HS-27A (cell line): ENCODE measurements at places on chromosomes 4 and X.

- no peak for DNase-seq
Measured at GRCh38 chr4:26204911-26205370, 115.9 kb upstream of the RBPJ start.

GRCh38 chrX:115339441-115340025, 50.0 kb downstream of the LUZP4 start:
- DNase-seq = no peak

GRCh38 chr4:84672177-84672576, 89.2 kb downstream of the CDS1 start:
- no peak for DNase-seq

GRCh38 chrX:151970661-151971060, 3.8 kb downstream of the GABRE start:
- DNase-seq = peak; percentile 73

DNA sequence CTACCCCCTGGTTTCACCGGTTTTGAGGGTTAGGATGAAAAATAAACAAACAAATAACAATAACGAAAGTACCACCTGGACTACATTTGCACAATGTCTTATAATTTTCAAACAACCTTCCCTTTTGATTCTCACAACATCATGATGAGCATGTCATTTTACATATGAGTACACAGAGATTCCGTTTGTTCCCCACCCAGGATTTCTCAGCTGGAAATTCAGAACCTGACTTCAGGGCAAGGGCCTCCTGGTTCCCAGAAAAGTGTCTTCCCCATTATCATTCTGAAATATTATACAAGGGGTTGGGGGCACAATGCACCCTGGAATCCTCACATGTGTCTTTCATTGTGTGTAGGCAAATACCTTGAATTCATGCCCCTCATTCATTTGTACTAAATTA, 135.8 kb upstream of the NOCT start:
- no peak for DNase-seq

GRCh38 chr4:122873146-122873545, 46.5 kb downstream of the FGF2 start:
- no peak for DNase-seq

DNA sequence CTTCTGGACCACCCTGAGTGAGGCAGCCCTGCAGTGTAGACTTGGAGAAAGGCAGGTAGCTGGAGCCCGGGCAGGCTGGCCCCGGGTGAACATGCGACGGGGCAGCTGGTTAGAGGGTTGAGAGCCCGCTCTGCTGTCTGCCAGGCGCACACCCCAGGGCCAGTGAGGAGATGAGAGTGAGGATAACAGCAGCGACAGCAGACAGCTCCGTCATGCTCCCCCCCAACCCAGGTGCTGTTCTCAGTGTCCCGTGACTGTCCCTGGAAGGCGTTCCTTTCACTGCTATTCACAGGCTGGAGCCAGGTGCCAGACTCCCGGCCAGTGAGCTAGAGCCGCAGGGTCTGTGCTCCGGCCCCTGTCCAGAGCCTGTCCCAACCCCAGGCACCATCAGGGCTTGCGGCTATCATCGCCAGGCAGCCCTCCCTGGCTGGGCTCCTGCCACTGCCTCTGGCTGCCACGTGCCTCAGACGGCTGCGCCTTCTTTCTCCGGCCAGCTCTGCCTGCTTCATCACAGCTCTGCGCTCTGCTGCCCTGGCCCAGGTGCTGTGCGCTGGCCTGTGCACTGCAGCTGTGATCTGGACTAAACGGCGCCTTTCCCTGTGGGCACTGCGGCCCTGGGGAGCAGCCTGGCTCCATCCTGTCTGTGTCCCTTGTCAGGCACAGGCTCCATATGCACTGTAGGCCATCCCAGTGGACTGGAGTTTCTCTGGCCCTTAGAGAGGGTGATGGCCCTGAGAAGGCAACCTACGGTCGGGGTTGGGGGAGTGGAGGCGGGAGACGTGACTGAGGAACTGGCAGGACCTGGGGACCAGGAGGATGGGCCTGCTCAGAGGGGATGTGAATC, 19.8 kb downstream of the NSG1 start:
- no peak for DNase-seq

- DNase-seq = peak; percentile 89
Measured at GRCh38 chr4:156790866-156791265, 180.7 kb downstream of the PDGFC start.

- DNase-seq = no peak
Measured at GRCh38 chrX:53163436-53163835, 61.6 kb downstream of the KDM5C start.
